ENCODE measurements at places on chromosomes 6 and 20.

DNA sequence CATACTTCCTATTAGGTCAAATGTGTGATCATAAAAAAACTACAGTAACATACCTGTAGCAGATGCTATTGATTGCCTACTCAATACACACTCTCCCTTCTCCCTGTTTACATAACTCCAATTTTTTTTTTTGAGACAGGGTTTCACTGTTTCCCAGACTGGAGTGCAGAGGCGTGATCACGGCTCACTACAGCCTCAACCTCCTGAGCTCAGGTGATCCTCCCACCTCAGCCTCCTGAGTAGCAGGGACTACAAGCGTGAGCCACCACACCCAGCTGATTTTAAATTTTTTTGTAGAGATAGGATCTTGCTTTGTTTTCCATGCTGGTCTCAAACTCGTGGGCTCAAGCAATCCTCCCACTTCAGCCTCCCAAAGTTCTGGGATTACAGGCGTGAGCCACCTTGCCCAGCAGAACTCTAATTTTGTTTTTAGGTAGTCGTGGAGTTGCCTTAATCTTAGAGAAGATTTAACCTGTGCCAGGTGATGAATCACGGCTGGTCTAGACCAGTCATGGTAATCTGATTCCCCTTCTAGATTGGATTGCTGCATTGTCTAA lies 14.0 kb upstream of the KIF3B start:
- DNase-seq = no peak

DNA sequence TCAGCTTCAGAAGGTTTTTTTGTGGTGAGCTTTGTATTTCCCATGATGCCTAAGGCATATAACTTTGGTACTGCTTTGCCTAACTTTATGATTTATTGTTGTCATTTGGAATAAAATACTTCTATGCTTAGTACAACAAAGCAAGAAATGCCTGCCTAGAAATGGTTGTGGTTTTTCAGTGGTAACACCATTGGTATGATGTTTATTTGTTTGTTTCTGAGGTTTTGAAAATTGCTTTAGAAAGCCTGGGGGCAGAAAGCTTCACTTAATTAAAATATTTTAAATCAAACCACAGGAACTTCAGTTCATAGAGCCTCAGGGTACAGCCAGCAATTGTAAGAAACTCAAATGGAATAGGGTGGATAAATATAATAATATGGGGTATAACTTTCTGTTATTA lies 351.2 kb upstream of the MAP3K7 start:
- DNase-seq = no peak

GRCh38 chr20:38049800-38050199 lies 16.3 kb downstream of the RPRD1B start:
- DNase-seq = no peak

DNA sequence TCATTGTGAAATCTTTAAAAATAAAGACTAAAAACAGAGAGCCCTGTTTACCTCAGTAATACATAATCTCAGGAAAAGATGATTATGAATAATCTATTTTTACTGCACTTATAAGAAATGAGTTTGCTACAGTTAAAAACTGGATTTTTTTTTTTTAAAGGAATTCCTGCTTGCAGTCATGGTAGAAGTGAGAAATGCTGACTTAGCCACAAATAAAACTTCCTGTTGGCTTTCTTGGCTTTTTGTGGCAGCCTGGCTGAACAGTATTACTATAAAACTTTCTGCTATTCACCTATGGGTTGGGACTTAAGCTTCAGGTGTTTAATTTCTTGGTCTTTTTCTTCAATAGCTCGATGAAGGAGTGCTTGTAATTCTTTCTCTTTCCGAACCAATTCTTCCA lies 12.0 kb upstream of the MAP7 start:
- DNase-seq = no peak

DNA sequence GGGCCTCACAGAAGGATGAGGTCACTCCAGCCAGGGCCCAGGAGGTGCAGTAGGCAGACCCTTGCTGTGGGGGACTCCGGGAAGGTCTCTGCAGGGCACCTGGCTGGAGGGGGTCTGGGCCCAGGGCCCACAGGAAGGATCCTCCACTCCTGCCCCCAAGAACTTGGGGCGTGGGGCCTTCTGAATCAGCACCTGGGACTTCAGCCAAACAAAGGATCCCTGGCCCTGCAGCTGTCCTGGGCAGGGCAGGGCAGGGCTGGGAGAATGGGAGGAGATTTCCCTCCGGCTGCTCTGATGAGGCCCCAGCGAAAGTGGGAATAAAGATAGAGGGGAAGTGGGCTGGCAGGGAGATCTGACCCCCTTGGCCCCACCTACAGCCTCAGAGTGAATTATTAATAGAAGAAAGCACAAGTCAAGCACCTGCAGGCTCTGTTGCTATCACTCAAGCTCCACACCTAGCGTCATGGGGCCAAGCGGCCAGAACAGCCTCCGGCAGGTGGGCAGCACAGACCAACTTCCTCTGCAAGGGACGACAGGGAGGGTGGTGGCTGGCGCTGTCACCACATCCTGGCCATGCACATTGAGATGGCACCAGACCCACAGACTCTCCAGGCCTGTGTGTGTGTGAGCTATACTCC lies 61.6 kb upstream of the MRPS10 start:
- DNase-seq = peak; percentile 27

GRCh38 chr6:1381481-1382330 lies 7.7 kb upstream of the FOXF2 start:
- peak; percentile 32 for DNase-seq

DNA sequence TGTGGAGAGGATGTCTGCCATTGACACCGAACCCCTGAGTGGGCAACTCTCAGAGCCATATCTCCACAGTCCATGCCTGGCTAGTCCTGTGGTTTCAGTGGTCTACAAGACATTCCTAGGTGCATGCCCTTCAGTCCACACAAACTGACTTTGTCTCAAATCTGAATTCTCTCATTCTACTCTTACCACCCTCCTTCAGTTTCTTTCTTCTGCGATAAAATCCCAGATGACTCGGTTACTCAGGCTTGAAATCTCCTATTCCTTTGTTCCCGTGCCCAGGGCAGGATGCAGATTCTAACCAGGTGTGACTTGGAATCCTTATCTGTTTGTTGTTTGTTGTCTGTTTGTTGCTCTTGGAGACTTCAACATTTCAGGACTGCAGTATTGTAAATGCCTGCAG lies 9.3 kb downstream of the CDS2 start:
- no peak for DNase-seq

DNA sequence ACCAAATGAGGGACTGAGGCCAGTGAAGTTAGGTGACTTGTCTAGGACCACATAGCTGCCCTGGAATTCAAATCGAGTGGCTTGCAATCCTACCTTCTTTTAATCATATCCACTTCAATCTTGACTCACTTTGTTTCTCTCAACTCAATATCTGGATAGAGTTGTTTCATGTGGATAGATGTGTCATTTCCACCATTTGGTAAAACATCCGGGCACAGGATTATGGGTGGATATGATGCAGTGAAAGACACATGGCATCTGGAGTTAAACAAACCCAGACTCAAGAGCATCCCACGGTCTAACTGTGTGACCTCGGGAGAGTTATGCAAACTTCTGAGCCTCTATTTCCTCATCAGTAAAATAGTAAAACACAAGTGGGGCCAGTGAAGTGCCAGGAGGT lies 103.6 kb upstream of the CNKSR3 start:
- no peak for DNase-seq

- DNase-seq = no peak
Measured at GRCh38 chr6:170066679-170067078, 224.2 kb downstream of the DLL1 start.

GRCh38 chr20:46111028-46111835 lies 6.9 kb upstream of the CD40 start:
- peak; percentile 14 for DNase-seq

GRCh38 chr20:48065833-48066232 lies 280.6 kb upstream of the SULF2 start:
- no peak for DNase-seq

DNA sequence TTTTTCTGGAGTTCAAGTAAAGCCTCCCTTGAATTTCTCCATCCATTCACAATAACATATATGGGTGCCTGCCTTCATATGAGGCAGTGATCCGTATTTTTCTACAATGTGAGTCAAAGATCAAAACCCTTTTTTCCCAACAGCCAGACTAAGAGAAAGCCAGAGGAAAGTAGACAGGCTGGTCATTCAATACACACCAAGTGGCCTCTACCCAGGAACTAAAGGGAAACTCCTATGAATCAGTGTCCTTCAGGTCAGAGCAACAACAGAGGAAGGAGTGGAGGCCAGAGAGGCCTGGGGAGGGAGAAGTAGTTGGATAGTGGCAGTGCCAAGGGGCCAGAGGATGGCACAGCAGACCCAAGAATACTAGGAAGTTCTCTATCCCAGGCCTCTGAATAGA lies 23.8 kb downstream of the SIM1 start:
- no peak for DNase-seq

- no peak for DNase-seq
Measured at GRCh38 chr20:2709205-2709981, 16.8 kb downstream of the EBF4 start.

GRCh38 chr20:38095017-38095686 lies 61.6 kb downstream of the RPRD1B start:
- no peak for DNase-seq

DNA sequence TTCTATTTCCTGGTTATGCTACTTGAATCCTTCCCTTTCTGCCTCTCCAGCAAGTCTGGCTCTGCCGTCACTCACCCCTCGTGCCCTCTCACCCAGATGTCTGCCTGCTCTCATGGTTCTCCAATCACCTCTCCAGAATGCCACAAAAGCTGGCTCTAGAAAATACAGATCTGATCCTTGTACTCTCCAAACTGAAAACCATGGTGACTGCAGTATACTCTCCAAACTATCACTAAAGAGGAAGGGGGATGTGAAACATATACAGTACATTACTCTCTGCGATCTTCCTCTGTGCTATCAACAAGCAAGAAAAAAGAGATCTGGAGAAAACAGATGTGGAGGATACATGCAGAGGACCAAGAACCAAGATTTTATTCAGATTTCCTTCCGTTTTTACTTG lies 91.1 kb downstream of the ATXN1 start:
- DNase-seq = no peak

DNA sequence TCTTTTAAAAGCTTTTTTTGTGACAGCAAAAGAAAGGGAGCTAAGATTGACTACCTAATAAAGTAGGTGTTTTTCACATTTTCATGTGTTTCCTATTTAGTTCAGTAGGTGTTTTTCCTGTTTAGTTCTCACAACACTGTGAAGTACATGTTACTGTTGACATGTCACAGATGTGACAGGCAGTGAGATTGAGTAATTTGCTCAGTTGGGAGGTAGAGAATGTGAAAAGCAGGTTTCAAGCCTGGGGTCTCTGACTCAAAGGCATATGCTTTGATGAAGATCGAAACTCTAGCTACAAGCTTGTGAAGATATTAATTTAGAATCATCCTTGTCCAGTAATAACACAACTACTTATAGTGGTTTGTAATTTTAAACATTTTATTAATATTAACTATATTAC lies 43.1 kb downstream of the SLX4IP start:
- no peak for DNase-seq

DNA sequence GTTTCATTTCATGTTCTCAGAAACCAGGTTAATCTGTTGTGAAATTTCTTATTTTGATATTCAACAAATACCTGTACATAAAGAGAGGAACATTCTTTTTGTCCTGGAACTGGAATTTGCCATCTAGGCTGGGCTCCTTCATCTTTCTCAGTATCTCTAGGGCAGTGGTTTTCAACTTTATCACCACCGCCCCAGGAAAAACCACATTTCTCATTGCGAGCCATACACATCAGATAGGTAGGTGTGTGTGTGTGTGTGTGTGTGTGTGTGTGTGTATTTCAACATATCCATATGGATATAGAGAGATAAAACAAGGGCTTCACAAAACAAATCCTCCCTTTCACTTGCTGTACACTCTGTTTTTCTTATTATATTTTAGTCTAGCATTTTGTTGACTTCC lies 24.1 kb downstream of the BFSP1 start:
- no peak for DNase-seq

- no peak for DNase-seq
Measured at GRCh38 chr20:51348876-51349275, 193.6 kb downstream of the NFATC2 start.
